Mucosa of descending colon (tissue), 3 donors: ENCODE measurements at places on chromosomes 7 and 10. TPM values are rescaled to one million over a fixed set of nuclear protein-coding genes. Genes with fewer than 3 reads are reported as not detected.

DNA sequence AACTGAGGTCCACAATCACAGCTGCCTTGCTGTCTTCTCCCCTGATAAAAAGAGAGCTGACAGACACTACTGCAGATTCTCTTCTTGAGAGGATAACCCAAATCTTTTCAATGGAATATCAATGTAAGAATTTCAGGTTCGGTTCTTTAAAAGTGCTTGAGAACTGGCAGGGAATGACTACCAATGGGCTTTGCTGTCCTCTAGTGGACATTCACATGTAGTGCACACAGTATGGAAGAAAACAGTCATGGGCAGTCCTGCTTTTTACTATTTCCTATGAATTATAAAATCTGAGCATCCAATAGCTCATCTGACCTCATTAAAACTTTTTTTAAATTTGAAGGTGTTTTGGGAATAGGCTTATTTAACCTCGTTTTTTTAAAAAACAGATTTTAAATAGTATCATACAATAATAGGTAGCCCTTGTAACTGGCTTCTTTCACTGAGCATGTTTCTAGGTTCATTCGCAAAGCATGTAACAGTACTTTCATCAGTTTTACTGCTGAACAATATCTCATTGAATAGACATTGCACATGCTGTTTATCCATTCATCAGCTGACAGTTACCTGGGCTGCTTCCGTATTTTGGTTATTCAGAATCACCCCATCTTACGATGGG is 18.3 kb downstream of the FZD9 start:
- DNase-seq, result no peak

GRCh38 chr7:25054819-25055519 is 70.1 kb downstream of the CYCS start:
- no peak for DNase-seq

- DNase-seq, result no peak
These were observed 42.0 kb upstream of the NRP1 start for GRCh38 chr10:33376476-33376875.

GRCh38 chr10:91410638-91411371 is 661 bp downstream of the HECTD2 start:
- peak; percentile 66 for DNase-seq

- no peak for DNase-seq
These were observed 77.9 kb downstream of the CCNY start for GRCh38 chr10:35413985-35414861.

GPER1 gene
- 14.7 TPM for total RNA-seq

OR2A42 gene
- 0.32 TPM for total RNA-seq

STEAP2 gene
- total RNA-seq, result 26.3 TPM
